ENCODE measurements at places on chromosomes 2 and 18. TPM values are rescaled to one million over a fixed set of nuclear protein-coding genes. Genes with fewer than 3 reads are reported as not detected.

DNA sequence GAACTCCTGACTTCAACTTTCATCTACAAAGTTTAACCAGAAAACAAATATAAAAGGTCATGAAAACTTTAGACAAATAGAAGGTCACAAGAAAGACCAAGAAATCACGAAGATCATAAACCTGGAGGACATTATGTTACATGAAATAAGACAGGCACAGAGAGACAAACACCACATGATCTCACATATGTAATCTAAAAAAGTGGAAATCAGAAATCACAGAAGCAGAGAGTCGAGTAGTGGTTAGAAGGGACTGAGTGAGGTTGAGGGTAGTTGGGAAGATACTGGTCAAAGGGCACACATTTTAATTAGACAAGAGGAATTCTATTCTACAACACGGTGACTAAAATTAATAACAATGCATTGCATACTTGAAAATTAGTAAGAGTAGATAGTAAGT, 1.4 kb downstream of the GCFC2 start:
- no peak for DNase-seq

GRCh38 chr2:39873586-39873985, 94.5 kb upstream of the THUMPD2 start:
- DNase-seq: no peak

GRCh38 chr2:191303140-191304005, 58.2 kb downstream of the MYO1B start:
- DNase-seq: no peak

DNA sequence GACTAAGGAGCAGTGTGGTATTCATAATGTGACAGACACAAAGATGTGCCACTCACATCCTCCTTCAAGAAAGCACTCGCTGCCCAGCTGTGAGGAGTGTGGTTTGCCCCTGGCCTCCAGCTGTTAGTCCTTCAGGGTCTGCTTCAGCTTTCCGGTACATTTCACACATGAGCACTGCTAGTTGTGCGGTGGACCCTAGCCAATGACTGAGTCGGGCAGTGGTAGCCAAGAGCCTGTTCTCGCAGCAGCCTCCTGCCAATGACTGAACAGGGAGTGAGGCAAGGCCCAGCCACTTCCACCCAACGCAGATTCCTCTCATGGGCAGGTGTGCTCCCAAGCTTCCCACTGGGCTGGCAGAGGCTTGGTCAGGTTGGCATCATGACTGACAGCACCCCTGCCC, 254.3 kb downstream of the RBM43 start:
- DNase-seq: no peak

- DNase-seq: no peak
Observed at GRCh38 chr2:152047824-152048471, 50.9 kb downstream of the CACNB4 start.

The CHRND gene
- total RNA-seq: not detected

All from CD8-positive, alpha-beta memory T cell (primary cell).